ENCODE measurements at places on chromosomes 11 and 22.

- DNase-seq = no peak
- H3K4me3 ChIP-seq = no peak overlapping the region
- H3K27me3 ChIP-seq = no peaks in the 10 kb centered on the region
- no peak overlapping the region for H3K27ac ChIP-seq
Measured at GRCh38 chr11:60931917-60932316, 7.7 kb downstream of the TMEM132A start.

DNA sequence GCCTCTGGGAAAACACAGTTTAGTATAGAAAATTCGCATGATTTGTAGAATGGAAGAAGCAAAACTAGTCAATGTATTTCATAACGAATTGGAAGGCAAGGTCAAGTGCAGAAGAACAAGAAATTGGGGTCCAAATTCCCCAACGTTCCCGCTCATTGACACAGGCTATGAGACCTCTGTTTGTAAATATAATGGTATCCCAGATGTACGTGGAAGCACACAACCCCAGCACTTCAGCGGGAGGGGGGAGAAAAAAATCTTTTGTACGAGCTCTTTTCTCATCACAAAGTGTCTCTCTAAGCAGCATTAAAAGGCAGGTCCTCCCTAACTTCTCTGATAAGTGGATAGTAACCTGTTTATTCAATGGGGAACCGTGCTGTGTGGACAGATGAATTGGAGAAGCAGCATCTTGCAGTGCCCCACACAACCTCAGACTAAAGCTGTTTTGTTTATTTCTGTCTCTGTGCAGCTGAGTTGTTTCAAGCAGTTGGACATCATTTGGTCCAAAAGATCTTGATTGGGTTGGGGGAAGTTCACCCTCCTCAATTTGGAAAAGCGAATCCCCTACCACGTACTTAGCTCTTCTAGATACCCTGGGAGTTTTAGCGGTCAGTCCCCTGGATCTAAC, 1.1 kb upstream of the GAB2 start:
- peaks cover 4% of the 10 kb centered on the region for H3K27me3 ChIP-seq
- peak overlapping the region; percentile 81 for H3K4me3 ChIP-seq
- H3K27ac ChIP-seq = no peak overlapping the region
- H3K4me1 ChIP-seq = no peaks in the 10 kb centered on the region

DNA sequence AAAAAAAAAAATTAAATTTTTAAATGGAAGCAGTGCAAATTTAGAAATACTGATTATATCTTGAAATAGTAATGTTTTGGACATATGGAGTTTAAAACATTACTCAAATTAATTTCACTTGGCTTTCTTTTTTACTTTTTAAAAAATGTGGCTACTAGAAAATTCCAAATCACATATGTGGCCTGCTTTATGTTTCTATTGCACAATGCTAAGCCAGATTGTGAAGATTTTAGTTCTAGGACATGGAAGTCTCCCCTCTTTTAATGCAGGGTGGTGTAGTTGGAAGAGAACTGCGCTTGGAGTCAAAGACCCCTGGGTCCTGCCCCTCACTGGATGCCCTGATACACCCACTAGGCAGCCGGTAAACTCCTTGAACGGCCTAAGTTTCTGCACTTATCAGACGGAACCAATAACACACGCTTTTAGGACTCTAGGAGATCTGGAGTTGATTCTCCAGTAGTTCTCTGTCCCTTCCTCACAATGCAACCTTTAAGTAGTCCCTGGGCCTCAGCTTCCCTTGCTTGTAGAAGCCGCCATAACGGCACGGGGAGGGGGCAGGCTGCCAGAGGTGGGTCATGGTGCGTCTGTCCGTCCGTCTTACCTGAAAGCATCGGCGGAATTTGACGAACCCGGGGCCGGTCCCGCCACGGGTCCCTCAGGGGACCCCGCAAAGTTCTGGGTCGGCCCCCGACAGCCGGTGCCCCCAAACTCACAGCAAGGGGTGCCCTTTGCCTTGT, 505 bp downstream of the FAM227A start:
- DNase-seq = no peak
- no peaks in the 10 kb centered on the region for H3K4me1 ChIP-seq
- H3K36me3 ChIP-seq = no peaks in the 10 kb centered on the region
- H3K27ac ChIP-seq = no peak overlapping the region
- H3K4me3 ChIP-seq = peak overlapping the region; percentile 68

DNA sequence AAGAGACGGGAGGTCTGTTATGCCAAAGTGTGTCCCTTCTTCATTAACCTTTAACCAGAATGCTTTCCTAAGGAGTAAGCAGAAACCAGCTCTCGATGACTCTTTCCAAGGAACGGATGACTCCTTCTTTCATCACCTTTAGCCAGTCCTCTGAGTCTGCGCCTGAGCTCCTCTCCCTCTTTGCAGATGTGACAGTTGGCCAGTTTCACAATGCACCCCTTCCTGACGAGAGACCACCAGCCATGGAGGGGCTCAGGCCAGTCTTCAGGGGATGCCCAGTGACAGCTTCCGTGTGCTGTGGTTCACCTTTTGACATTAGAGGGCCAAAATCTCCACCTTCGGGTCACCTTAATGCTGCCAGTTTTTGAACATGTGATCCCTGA, 826.1 kb downstream of the TBC1D22A start:
- H3K4me3 ChIP-seq = no peak overlapping the region
- no peaks in the 10 kb centered on the region for H3K36me3 ChIP-seq
- H3K27ac ChIP-seq = no peak overlapping the region
- no peaks in the 10 kb centered on the region for H3K27me3 ChIP-seq
- H3K4me1 ChIP-seq = no peaks in the 10 kb centered on the region

DNA sequence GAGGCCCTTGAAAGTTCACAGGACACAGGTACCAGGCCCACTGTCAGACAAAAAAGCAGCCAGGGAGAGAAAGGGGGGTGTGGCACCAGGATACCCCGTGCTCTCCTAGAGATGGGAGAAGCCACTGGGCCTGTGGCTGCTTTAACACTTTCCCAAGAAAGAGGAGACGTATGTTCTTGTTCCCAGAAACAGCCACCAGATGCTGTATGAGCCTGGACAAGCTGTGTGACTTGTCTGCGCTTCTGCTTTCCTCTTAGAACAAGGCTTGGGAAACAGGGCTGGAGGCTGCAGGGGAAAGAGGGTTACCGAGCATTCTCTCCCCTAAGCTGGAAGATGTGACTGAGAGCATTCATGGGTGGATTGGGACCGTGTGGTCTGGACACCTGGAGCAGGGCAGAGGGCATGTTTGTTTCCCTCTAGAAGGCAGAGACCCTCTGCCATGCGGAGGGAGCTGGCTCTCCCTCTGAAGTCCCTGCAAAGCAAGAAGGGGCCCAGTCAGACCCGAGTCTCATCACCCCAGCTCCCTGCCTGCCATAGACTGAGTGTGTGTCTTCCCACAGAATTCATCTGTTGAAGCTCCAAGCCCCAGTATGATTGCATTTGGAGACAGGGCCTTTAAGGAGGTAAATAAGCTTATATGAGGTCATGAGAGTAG, 74.1 kb downstream of the TRIM29 start:
- no peaks in the 10 kb centered on the region for H3K27me3 ChIP-seq
- H3K36me3 ChIP-seq = no peaks in the 10 kb centered on the region
- no peak overlapping the region for H3K4me3 ChIP-seq
- no peaks in the 10 kb centered on the region for H3K4me1 ChIP-seq

DNA sequence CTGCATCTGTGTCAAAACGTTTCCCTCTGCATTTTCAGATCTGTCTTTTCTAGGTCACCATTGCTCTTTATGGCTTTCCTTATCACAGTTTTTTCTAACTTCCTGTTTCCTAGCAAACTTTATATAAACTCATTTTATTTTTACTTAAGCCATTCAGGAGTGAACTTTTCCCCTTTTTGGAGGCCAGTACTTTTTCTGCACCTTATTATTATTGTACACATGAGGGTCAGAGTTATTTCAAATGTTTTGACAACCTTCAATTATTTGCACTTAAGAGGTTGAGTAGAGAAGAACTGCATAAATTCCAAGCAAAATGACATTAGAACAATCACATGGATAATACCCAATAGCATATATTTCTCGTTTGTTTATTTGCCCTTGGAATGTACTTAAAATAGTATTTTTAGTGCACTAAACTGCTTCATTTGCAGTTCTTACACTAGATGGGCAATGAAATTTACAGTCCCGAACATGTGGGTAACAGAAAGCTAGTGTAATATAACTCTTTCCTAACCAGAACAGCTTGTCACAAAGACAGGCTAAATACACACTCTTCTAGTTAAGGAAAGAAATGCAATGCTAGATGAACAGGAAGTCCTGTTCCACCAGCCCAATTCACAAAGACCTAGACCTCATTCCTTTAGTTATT, 79.5 kb downstream of the UBASH3B start:
- H3K36me3 ChIP-seq = no peaks in the 10 kb centered on the region
- no peak overlapping the region for H3K4me3 ChIP-seq
- no peak for DNase-seq
- no peaks in the 10 kb centered on the region for H3K27me3 ChIP-seq

GRCh38 chr11:17221968-17222367, 14.2 kb upstream of the PIK3C2A start:
- no peak overlapping the region for H3K27ac ChIP-seq
- H3K36me3 ChIP-seq = no peaks in the 10 kb centered on the region
- no peaks in the 10 kb centered on the region for H3K4me1 ChIP-seq

- H3K27ac ChIP-seq = no peak overlapping the region
- 0 out of 2 replicates have a peak, but pooled peaks cover 1% of the 10 kb centered on the region for H3K4me1 ChIP-seq
- H3K36me3 ChIP-seq = no peaks in the 10 kb centered on the region
- H3K4me3 ChIP-seq = no peak overlapping the region
- DNase-seq = peak; percentile 67
Measured at GRCh38 chr11:33996498-33997454, 54.8 kb upstream of the CAPRIN1 start.

DNA sequence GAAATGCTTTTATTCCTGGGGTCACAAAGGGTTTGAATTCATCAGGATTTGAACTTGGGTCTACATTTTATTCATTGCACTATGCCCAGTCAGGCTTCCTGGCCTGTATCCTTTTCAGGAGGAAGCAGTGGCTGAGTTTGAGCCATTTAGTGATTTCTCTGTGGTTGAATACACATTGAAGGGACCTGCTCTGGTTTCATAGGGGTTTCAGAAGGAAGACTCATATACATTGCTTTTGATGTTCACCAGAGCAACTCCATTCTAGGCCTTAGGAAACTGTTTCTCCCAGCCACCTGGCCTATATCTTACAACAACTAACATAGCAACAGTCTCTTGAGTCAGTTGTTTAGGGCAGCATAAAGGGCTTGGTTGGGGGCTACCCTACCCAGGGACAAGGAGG, 165.7 kb downstream of the INSC start:
- H3K27ac ChIP-seq = no peak overlapping the region
- DNase-seq = no peak
- H3K36me3 ChIP-seq = no peaks in the 10 kb centered on the region
- no peaks in the 10 kb centered on the region for H3K27me3 ChIP-seq
- no peak overlapping the region for H3K4me3 ChIP-seq

DNA sequence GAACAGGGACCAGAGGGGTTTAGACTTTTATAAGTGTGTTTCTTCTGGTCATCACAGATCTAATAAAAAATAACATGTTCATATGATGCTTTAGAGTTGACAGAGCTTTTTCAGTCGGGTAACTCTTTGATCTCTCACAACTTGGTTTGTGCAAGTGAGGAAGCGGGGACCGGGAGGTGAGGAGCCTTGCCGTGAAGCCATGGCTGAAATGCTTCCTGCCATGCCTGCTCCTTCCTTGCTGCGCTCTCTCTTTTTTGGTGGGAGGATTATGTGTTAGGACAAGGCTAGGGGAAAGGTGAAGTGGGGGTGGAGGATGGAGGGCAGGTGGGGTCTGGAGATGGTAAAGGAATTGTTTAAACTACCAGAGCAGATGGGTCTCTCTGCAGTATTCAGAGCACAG, 23.8 kb downstream of the TEAD1 start:
- no peak overlapping the region for H3K27ac ChIP-seq
- H3K36me3 ChIP-seq = no peaks in the 10 kb centered on the region
- no peak overlapping the region for H3K4me3 ChIP-seq
- H3K4me1 ChIP-seq = peaks cover 8% of the 10 kb centered on the region
- no peaks in the 10 kb centered on the region for H3K27me3 ChIP-seq

GRCh38 chr22:17960695-17961445, 63.5 kb downstream of the MICAL3 start:
- peaks cover 3% of the 10 kb centered on the region for H3K4me1 ChIP-seq
- no peak overlapping the region for H3K4me3 ChIP-seq
- no peaks in the 10 kb centered on the region for H3K36me3 ChIP-seq
- H3K27me3 ChIP-seq = no peaks in the 10 kb centered on the region

- DNase-seq = no peak
- no peaks in the 10 kb centered on the region for H3K36me3 ChIP-seq
- no peak overlapping the region for H3K4me3 ChIP-seq
Measured at GRCh38 chr11:34198523-34198922, 93.1 kb downstream of the NAT10 start.

- no peaks in the 10 kb centered on the region for H3K36me3 ChIP-seq
- DNase-seq = no peak
- H3K27ac ChIP-seq = no peak overlapping the region
Measured at GRCh38 chr11:17722000-17722643, 2.8 kb downstream of the MYOD1 start.

DNA sequence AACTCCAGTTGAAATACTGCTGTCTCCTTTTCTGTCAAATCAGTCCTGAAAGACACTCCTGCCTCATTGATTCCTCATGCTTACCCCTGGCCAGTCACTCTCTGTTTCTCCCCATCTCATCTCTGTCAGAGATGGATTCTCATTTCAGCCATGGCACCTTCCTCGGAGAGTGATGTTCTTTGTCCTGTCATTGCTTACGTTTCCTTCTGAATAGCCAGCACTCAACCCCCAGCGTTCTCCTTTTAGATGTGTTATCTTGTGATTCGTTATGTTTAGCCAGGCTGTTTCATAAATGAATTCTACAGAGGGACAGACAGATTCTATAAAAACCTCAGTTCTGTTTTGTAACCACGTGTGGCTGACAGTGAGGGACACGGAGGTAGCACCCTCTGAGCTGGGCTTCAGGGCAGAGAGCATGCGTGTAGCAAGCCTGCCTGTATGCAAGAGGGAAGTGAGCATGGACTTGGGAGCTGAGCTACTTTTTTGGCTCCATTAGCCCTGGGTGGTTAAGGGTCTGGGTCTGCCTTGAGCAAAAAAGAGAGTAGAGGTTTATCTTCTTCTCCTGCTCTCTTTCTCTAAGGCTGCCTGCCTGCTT, 354.6 kb downstream of the DDX10 start:
- H3K27me3 ChIP-seq = no peaks in the 10 kb centered on the region
- H3K27ac ChIP-seq = no peak overlapping the region
- H3K4me1 ChIP-seq = no peaks in the 10 kb centered on the region
- no peak for DNase-seq
- no peaks in the 10 kb centered on the region for H3K36me3 ChIP-seq

GRCh38 chr11:125376856-125377255, 119.2 kb downstream of the FEZ1 start:
- DNase-seq = no peak

DNA sequence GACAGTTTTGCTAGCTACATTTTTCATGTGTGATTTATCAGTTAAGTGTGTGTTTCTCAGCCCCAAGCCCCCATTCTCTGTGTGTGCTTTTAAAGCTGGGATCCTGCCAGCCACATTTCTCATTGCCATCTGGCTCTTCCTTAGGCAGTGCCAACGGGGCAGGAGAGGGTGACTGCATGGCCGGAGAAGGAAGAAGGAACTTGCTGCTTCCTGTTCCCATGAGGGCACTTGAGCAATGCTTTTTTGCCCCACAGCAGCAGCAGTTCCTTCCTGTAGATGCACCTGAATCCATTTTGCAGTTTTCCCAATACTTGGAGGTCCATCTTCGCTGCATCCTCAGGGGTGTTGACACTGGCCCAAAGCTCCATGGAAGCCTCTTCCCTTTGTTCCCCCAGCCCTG, 37.5 kb downstream of the TNRC6B start:
- H3K36me3 ChIP-seq = no peaks in the 10 kb centered on the region
- no peaks in the 10 kb centered on the region for H3K27me3 ChIP-seq
- no peak overlapping the region for H3K27ac ChIP-seq
- DNase-seq = no peak
- H3K4me1 ChIP-seq = peaks cover 14% of the 10 kb centered on the region
- H3K4me3 ChIP-seq = no peak overlapping the region

- no peak overlapping the region for H3K27ac ChIP-seq
- H3K4me3 ChIP-seq = no peak overlapping the region
- no peaks in the 10 kb centered on the region for H3K36me3 ChIP-seq
- peaks cover 14% of the 10 kb centered on the region for H3K4me1 ChIP-seq
- H3K27me3 ChIP-seq = no peaks in the 10 kb centered on the region
Measured at GRCh38 chr22:43005106-43005505, 9.8 kb downstream of the PACSIN2 start.
